ENCODE measurements at places on chromosomes 6 and 20.

- no peaks in the 10 kb centered on the region for H3K4me1 ChIP-seq
- no peak for DNase-seq
- no peaks in the 10 kb centered on the region for H3K36me3 ChIP-seq
- H3K27me3 ChIP-seq: no peaks in the 10 kb centered on the region
These were observed 8.5 kb upstream of the PACSIN1 start for GRCh38 chr6:34457382-34457741.

- H3K27ac ChIP-seq: no peak overlapping the region
- H3K36me3 ChIP-seq: no peaks in the 10 kb centered on the region
- no peak overlapping the region for H3K4me3 ChIP-seq
- H3K4me1 ChIP-seq: no peaks in the 10 kb centered on the region
- no peak for DNase-seq
These were observed 234.4 kb downstream of the SMOC2 start for GRCh38 chr6:168675375-168675774.

DNA sequence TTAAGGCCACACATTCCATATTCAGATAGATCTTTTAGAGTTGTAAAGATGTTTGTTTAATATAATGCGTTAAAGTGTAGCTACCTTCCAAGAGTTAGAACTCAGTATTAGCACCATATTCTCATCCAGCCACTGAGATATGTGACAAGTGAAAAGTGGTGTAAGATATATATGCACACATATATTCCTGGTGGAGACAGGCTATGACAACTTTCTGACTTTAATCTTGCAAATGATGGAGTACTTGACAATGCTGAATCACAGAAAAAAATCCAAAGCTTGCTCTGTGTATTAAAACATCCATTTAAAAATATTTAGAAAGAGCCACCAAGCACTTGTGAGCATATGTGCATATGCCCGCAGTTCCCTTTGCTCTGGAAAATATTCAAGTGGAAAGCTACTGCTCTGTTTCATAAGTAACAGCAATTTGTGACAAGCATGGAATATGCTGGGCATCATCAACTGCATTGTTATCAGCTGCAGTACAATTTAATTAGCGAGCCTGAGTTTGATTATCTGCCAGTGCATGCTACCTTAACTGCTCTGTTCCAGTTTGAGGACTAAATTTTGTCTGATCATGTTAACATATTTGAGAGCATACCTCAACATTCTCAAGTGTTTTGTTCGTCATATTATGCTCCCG is 64.8 kb downstream of the VIP start:
- H3K27me3 ChIP-seq: no peaks in the 10 kb centered on the region
- DNase-seq: no peak
- H3K27ac ChIP-seq: no peak overlapping the region
- H3K4me1 ChIP-seq: no peaks in the 10 kb centered on the region
- no peak overlapping the region for H3K4me3 ChIP-seq
- no peaks in the 10 kb centered on the region for H3K36me3 ChIP-seq

GRCh38 chr20:64038224-64038564 is 2.2 kb downstream of the C20orf204 start:
- H3K27ac ChIP-seq: no peak overlapping the region
- DNase-seq: no peak
- H3K36me3 ChIP-seq: peaks cover 7% of the 10 kb centered on the region
- peaks cover 87% of the 10 kb centered on the region for H3K4me1 ChIP-seq
- peaks cover 4% of the 10 kb centered on the region for H3K27me3 ChIP-seq
- peak overlapping the region; percentile 49 for H3K4me3 ChIP-seq

DNA sequence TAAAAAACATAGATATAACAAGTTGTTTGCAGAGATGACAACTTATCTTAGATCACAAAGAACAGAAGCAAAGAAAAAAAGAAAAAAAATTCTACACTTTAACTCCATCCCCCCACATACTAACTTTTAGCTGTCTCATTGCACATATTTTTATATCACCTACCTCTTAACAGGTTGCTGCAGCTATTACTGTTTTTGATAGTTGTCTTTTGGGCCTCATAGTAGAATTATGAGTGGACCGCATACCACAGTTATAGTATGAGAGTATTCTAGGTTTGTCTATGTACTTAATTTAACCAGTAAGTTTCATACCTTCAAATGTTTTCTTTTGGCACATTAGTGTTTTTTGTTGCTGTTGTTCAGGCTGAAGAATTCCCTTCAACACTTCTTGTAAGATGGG is 12.3 kb downstream of the RSPH3 start:
- H3K4me1 ChIP-seq: peaks cover 5% of the 10 kb centered on the region
- DNase-seq: no peak

DNA sequence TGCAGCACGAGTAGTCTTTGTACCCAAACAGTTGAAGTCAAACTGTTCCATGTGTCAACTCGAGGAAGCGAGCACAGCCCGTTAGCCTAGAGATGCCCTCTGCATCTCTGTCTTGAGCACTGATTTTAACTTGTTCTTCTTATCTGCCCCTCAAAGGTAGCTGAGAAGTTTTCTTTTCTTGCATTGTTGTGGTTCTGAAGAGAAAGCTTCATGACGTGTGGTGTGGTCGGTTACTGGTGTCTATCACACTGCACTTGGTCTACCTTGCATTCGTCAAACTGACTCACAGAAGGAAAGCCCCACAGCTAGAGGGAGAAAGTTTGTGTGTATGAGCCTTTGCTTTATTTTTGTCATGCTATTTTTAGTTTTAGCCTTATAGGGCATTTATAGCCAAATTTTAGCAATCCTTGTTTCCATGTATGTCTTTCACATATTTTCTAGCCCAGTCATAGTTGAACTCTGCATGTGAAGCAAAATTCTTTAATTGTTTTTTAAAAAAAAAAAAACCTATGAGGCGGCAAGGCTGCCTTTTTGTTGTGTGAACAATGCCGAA is 115.1 kb downstream of the JAG1 start:
- H3K4me3 ChIP-seq: no peak overlapping the region
- peak; percentile 46 for DNase-seq
- H3K27me3 ChIP-seq: no peaks in the 10 kb centered on the region
- H3K27ac ChIP-seq: no peak overlapping the region
- H3K36me3 ChIP-seq: no peaks in the 10 kb centered on the region
- H3K4me1 ChIP-seq: no peaks in the 10 kb centered on the region

- peak overlapping the region; percentile 32 for H3K4me3 ChIP-seq
- no peak overlapping the region for H3K27ac ChIP-seq
- H3K27me3 ChIP-seq: peaks cover 36% of the 10 kb centered on the region
- no peaks in the 10 kb centered on the region for H3K36me3 ChIP-seq
These were observed 88.2 kb downstream of the ZFP64 start for GRCh38 chr20:52103335-52103912.

GRCh38 chr6:46789434-46790354 is 3.5 kb upstream of the MEP1A start:
- no peak overlapping the region for H3K27ac ChIP-seq
- no peak for DNase-seq
- no peak overlapping the region for H3K4me3 ChIP-seq
- no peaks in the 10 kb centered on the region for H3K36me3 ChIP-seq
- H3K4me1 ChIP-seq: no peaks in the 10 kb centered on the region

DNA sequence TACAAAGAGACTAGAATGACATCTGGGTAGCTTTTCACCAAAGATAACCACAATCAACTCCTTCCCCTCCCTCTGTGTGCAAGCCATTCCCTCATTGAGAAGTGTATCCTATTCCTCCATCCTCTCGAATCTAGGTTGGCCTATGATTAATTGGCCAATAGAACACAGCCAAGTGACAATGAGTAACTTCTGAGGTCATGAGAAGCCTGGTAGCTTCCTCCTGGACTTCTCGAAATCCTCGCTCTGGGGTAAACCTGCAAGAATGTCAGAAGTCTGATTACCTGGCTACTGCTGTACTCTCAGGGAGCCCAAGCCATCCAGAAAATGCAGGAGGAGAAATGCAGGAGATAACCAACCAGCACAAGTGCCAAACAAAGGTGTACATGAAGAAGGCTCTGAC is 13.1 kb downstream of the ARHGAP18 start:
- no peaks in the 10 kb centered on the region for H3K36me3 ChIP-seq
- peaks cover 5% of the 10 kb centered on the region for H3K4me1 ChIP-seq
- no peak for DNase-seq
- no peak overlapping the region for H3K4me3 ChIP-seq
- no peaks in the 10 kb centered on the region for H3K27me3 ChIP-seq

DNA sequence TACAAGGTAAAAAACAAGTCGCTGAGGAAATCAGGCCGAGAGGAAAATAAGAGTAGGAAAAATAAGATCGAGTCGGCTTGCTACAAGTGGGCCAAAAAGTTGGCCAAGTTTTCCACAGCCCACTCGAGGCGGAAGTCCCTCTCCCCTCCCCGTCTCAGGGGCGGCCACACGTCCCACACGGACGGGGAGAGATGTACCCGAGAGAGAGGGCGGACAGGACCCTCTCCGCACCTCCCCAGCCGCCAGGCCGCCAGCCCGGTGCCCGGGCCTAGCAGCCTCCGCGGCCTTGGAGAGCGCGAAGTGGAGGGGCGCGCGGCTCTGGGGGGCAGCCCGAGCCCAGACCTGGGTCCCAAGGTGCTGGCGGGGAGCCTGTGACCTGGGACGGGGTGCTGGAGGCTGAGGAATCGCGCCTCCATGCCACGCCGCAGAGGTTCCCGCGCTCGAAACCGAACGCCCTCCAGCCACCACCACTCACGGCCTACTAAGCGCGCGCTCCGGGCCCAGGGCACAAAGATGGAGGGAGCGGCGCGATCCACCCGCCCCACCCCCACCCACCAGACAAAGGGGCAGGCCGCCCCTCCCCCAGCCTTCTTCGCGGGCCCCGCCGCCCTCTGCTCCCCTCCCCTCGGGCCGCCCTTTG is 1.9 kb upstream of the HMGA1 start:
- H3K4me1 ChIP-seq: peaks cover 31% of the 10 kb centered on the region
- peaks cover under 1% of the 10 kb centered on the region for H3K36me3 ChIP-seq
- H3K4me3 ChIP-seq: no peak overlapping the region
- no peaks in the 10 kb centered on the region for H3K27me3 ChIP-seq
- no peak overlapping the region for H3K27ac ChIP-seq
- no peak for DNase-seq

- no peak overlapping the region for H3K4me3 ChIP-seq
- H3K27ac ChIP-seq: no peak overlapping the region
These were observed 100.2 kb downstream of the PSMB1 start for GRCh38 chr6:170452767-170453545.

GRCh38 chr20:29878281-29878741 is 1379.2 kb upstream of the DEFB115 start:
- H3K27ac ChIP-seq: no peak overlapping the region
- H3K4me1 ChIP-seq: no peaks in the 10 kb centered on the region
- H3K4me3 ChIP-seq: no peak overlapping the region

GRCh38 chr6:6243846-6244245 is 76.6 kb downstream of the F13A1 start:
- no peaks in the 10 kb centered on the region for H3K36me3 ChIP-seq
- no peak for DNase-seq
- no peak overlapping the region for H3K27ac ChIP-seq
- no peak overlapping the region for H3K4me3 ChIP-seq
- peaks cover 2% of the 10 kb centered on the region for H3K27me3 ChIP-seq
- H3K4me1 ChIP-seq: no peaks in the 10 kb centered on the region

- H3K27me3 ChIP-seq: no peaks in the 10 kb centered on the region
- H3K27ac ChIP-seq: no peak overlapping the region
- H3K4me1 ChIP-seq: no peaks in the 10 kb centered on the region
- no peaks in the 10 kb centered on the region for H3K36me3 ChIP-seq
- H3K4me3 ChIP-seq: no peak overlapping the region
These were observed 71.5 kb downstream of the EPB41L2 start for GRCh38 chr6:130991422-130992137.
